ENCODE measurements at places on chromosomes 4 and X. TPM values are rescaled to one million over a fixed set of nuclear protein-coding genes. Genes with fewer than 3 reads are reported as not detected.

HUWE1 gene
- 136 TPM for polyA plus RNA-seq

KLB gene
- polyA plus RNA-seq, result 0.26 TPM

GPR50 gene
- polyA plus RNA-seq, result not detected

JADE1 gene
- 48.0 TPM for polyA plus RNA-seq

CRLF2 gene
- polyA plus RNA-seq, result not detected

ARHGAP6 gene
- 15.4 TPM for polyA plus RNA-seq

FGFBP1 gene
- polyA plus RNA-seq, result not detected

DNA sequence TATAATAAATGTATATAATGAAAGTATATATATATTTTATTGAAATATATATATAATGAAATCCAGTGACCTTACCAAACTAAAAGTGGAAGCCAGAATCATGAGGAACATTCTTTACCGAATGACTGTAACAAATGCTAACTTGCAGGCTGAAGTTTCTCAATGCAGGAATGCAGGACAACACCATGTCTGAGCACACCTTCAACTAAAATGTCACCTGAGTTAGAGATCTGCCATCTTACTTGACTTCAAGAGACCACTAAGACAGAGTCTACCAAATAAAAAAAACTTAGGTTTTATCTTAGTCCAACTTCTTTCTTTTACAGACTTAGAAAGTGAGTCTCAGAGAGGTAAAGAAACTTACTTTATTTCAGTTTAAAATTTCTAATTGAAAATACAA lies 176.2 kb downstream of the FSTL5 start:
- DNase-seq, result no peak

DNA sequence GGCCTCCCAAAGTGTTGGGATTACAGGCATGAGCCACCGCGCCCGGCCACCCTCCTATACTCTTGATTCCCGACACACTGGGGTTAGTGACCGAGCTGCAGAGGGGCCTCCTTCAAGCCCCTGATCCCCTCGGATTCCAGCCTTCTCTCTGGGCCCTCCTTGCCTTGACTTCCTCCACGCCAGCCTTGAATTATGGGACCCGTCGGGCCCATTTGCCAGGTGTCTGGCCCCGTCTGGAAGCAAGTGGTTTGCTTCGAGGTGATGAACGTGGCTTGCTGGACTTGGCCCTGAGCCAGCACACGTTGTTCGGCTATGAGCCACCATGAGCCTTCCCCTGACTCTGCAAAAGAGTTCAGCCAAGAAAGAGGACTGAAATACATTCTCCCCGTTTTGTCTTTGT lies 37.4 kb upstream of the GRPEL1 start:
- DNase-seq, result no peak

DNA sequence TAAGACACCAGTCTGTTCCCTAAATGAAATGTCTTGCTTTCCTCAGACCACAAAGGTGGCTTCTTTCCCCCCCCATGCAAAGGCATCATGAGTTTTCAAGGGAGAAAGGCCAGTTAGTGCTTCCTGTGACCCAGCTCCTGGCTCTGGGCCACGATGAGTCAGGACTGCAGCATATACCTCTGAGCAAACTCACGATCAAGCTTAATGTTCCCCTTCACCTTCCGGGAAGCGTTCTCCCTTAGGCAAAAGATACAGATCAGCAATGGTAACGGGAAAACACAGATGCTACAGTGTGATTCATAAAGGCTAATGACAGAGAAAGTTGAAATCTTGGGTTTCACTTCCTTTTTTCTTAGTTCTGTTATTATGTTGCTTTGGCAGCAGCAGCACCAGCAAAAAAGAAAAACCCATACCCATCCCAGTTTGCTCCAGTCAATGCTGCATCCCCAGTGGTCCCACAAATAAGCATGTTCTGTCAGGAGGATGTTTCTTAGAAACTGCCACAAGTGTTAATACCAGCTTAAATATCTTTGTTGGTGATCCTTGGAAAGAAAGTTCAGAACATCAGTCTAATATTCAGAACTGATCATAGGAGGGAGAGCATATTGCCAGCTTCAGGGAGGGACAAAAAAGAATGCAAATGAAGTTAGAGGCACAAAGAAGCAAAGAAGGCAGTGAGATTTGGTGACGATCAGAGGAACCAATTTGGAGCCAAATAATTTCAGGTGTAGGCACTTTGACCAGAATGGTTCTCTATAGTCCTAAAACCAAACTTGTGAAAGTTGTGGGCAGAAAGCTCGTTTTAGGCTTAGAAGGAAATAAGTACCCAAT lies 41.2 kb downstream of the LONRF3 start:
- no peak for DNase-seq

- DNase-seq, result no peak
Observed at GRCh38 chr4:136818811-136819330, 713.4 kb downstream of the PCDH18 start.

- DNase-seq, result no peak
Observed at GRCh38 chrX:19578956-19579355, 63.6 kb upstream of the MAP3K15 start.

DNA sequence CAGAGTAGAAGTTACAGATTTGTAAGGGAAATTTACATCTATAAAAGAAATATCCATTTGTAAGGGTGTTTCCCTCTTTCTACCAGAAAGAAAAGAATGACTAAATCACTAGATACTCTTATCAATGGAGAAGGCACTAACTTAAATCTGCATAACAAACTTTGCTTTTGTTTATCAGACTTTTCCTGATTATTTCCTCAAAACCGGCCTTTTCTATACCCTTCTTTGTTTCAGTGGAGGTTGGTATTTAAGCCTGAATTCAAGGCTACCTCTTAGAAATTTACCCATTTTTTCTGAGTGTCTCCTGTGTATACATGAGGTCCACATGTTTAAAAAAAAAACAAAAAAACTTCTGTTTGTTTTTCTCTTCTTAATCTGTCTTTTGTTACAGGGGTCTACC lies 80.4 kb upstream of the GRPR start:
- no peak for DNase-seq

- DNase-seq, result no peak
Observed at GRCh38 chr4:77849278-77849965, 13.2 kb upstream of the MRPL1 start.

DNA sequence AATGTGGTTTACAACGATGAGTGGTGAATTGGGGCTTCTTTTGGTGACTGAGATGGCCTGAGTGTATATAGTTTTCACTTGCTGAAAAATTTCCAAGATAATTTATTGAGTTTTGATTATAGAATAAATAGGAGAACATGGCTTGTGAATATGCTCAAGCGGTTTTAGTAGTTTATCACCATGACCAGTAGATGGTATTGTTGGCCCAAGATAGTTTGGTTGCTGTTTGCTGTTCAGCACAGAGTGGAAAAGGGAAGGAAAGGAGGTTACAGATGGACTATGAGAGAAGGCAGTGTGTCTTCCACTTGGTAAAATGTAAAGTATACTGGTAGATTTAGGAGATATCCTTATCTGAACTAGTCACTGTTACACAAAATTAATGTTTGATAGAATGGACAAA lies 55.8 kb upstream of the POU4F2 start:
- DNase-seq, result no peak

GRCh38 chr4:127580891-127581290 lies 51.9 kb upstream of the INTU start:
- no peak for DNase-seq

- no peak for DNase-seq
Observed at GRCh38 chrX:38654302-38654701, 93.0 kb downstream of the TSPAN7 start.

- DNase-seq, result no peak
Observed at GRCh38 chr4:8898419-8898818, 26.8 kb upstream of the HMX1 start.

GRCh38 chr4:104449537-104449936 lies 45.2 kb downstream of the CXXC4 start:
- DNase-seq, result no peak

- DNase-seq, result no peak
Observed at GRCh38 chr4:78083035-78083434, 25.9 kb downstream of the FRAS1 start.

DNA sequence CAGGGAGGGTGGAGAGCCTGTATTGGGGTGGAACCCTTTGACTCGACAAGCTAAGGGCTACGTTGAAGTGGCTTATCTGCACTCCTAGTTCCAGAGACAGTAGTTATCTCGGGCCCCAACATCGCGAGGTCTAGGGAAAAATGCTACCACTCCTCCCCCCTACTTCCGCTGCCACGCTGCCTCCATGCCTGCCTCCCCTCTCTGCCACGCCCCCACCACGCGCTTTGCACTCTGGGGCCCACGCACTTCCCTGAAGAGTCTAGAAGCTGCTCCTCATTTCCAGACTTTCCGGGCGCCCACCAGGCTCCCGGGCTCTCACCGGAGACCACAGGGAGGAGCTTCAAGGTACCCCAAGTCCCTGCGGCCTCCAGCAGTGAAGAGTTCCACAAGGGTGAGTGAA lies at the start of gene PASD1:
Gene PASD1 (plus strand): TSS at position 227 of the 400 bp plus-strand sequence. CDS start 37,879 bp downstream, outside the sequence.
- no peak for DNase-seq

GRCh38 chr4:2458546-2459491 lies 10.1 kb upstream of the RNF4 start:
- no peak for DNase-seq

DNA sequence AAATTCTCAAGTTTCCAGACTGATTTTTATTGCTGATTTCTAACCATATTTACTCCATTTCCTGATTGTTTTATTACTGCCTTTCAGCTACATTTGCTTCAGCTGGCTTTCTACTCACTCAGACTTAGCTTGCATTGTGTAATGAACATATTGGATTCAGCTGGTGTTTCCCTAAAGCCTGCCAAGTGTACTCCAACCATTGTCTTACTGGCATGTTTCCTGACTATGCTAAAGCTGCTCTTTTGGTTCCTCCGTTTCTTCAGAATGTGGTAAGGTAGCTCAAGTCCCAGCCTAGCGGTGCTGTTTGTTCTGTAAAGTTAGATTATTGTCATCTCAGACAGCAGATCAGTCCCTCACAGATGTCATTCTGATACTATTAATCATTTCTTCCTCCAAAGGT lies 53.1 kb upstream of the GLRA2 start:
- DNase-seq, result peak; percentile 21

- DNase-seq, result no peak
Observed at GRCh38 chrX:12814420-12814819, 23.2 kb downstream of the PRPS2 start.

DNA sequence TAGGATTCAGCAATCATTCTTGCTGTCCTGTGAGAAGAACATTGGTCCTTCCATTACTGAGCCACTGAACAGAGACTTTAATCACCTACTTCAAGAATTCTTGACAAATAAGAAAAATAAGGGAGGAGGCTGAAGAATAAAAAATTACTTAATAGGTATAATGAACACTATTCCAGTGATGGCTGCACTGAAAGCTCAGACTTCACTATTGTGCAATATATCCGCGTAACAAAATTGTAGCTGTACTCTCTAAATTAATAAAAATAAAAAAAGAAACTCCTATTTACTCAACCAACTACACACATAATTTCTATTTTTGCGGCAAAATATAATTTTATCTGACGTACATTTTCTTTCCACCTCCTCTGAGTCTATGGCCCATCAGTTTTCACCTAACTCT lies 2441.0 kb downstream of the PCDH7 start:
- no peak for DNase-seq

GRCh38 chrX:41288641-41289040 lies 45.3 kb upstream of the DDX3X start:
- no peak for DNase-seq

DNA sequence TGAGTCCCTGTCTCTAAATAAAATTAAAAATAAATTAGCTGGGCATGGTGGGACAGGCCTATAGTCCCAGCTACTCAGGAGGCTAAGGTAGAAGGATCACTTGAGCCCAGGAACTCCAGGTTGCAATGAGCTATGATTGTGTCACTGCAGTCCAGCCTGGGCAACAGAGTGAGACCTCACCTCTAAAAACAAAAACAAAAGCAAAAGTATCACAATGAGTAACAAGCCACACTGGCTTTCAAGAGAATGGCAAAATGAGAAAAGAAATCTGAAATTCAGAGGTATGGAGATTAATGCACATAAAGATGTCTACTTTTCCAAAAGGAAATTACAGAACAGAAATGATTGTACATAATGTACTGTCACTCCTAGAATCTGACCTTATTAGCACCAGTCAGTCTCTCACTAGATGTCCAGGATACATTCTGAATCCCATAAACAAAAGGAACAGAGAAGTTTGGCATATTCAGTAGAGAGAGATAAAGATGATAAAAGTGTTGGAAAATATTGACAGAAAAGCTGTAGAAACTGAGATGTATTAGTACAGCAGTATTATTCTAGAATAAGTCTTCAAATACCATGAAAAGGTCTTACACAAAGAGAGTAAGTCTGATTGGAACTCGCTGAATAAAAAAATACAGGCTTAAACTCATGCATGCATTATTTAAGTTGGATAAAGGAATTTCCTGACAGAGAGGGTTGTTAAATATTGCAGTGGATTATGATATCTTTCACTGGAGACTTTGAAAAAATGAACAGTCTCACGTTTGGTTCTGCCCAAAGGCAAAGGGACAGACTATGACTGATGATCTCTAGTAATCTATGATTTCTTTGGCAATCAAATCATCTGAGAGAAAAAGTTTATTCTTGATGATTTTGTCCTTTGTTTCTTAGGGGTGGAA lies 102.5 kb downstream of the SH3RF1 start:
- no peak for DNase-seq

- DNase-seq, result peak; percentile 39
Observed at GRCh38 chr4:87848622-87849351, 16.0 kb downstream of the MEPE start.

- DNase-seq, result no peak
Observed at GRCh38 chr4:4763822-4764557, 95.5 kb upstream of the MSX1 start.

DNA sequence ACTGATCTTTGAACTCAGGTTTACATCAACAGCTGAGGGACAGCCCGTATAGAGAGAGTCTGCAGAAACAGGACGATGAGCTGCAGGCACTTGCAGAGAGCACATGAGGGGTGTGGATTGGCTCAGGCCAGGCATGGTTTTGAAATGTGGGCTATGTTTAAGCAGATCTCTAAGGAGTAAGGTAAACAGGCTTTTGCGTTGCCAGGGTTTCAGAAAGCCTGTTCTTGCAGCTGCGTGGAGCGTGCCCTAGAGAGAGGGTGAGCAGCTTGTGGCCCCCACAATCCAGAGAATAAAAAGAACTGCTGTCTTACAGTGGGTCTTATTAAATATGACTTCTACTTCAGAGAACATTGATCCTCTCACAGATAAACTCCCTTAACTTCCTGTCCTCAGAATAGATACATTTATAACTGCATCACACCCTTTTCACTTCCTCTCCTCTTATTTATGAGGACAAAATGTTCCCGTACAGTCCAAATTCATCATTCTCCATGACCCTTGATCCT lies 64.1 kb downstream of the TMA16 start:
- DNase-seq, result no peak

- DNase-seq, result no peak
Observed at GRCh38 chrX:126164689-126165400, 1.2 kb downstream of the DCAF12L2 start.

DNA sequence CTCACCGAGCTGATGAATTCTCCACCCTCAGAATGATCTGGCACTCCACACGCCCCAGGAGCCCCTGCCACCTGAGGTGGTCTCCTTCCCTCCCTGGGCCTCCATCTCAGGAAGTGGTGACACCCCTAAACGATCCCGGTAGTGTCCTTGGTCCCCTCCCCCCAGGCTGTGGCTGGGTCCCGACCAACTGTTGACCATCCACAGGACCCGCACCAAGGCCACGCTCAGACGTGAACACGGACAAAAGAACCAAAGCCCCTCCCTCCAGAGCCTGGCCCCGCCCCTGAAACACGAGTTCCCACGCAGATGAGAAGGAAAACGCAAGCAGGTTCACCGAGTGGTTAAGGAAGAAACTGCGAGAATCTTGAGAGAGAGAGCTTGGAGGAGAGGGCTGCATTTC lies 16.6 kb downstream of the LRPAP1 start:
- no peak for DNase-seq

All from right renal cortex interstitium (tissue), 3 donors.